ENCODE measurements at places on chromosomes 2 and 18. TPM values are rescaled to one million over a fixed set of nuclear protein-coding genes. Genes with fewer than 3 reads are reported as not detected.

GRCh38 chr2:65574993-65575392 is 142.6 kb upstream of the SPRED2 start:
- DNase-seq = no peak

DNA sequence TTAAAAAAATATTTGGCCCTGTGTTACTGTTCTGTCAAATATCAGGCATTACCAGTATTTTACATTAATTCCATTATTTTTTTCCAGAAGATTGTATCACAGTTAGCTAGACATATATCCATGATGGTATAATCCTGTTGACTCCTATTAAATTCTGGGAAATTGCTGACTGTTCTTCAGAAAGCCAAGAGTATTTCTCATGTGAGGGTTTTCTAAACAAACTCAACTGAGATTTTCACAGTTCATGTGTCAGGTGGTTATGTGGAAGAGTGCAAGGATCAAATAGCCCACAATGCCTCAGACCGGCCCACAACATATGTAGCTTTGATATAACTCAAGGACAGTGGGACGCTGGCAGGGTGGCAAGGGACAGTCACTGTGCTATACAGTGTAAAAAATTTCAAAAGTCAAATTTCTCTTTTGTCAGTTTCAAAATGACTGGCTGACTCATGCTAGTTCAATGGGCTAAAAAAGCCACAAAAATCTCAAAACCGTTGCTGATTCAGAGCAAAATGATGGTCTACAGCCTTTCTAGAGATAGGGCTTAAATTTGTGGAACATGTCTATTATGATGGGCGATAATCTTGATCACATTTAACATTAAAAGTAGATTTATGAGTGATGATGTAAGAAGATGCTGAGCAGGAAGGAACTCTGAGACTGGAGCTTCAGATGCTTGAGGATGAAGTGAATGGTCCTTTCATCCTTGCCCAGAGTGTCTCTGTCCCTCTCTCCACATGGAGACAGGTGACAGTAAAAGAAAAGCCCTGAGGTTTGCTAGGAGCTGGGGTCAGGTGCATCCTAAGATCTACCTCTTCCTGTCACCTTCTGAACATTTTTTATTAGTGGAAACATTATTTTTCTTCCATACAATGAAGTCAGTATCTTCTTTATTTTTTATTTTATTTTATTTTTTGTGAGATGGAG is 175.8 kb upstream of the PIEZO2 start:
- DNase-seq = no peak

DNA sequence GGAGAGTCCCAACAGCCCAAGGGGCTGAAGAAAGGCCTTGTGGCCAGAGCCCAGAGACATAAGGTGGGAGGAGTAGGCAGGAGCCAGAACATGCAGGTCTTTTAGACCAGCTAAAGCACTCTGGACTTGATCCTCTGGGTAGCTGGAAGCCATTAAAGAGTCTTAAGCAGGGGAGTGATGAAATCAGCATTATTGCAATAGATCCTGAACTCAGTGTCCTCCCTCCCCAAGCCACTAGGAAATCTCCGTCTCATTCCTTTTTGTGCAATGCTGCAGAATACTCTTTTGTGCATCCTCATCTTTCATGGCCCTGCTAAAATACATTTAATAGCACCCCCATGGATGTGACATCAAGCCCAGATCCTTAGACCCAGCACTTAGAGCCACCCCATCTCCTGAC is 58.6 kb upstream of the ZCCHC2 start:
- no peak for DNase-seq

DNA sequence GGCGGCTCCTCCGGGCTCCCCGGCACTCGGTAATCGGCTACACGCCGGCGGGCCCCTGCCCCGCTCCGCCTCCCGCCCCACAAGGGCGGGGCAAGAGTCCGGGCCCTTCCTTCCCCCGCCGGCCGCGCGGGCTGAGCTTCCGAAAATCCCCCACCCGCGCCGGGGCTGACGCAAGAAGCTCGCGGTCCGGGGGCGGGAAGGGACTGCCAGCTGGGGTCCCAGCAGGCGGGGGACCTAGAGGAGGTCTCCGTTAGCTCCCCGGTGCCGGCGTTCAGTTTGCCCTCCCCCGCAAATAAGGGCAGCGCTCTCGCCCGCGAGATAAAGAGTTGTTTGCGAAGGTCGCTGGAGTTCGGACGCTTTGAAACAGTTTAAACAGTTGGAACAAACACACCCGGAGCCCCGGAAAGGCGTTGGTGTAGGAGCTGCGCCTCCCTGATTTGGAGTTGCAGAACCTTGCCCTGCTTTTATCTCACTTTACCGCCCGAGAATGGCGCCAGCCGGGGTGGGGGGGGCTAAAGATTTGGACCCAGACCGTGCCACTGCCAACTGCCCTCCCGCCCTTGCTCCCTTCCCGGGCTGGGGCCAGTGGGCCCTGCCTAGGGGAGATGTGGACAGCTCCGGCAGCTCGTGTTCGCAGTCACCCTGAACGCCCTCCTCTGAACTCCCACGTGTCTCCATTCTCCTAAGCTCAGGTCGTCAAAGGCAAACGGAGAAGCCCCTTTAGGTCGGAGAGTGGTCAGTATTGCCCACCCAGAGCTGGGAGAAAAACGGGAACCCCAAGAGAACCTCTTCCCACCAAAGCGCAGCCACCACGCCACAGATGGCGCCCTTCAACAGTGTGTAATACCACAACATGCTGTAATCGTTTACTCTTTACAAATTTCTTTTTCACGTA is at the start of gene NFE2L2:
TSS of gene NFE2L2 (minus strand) at position 35 of the 895 bp plus-strand sequence. CDS start 151 bp downstream, outside the sequence.
- DNase-seq = peak; percentile 94

DNA sequence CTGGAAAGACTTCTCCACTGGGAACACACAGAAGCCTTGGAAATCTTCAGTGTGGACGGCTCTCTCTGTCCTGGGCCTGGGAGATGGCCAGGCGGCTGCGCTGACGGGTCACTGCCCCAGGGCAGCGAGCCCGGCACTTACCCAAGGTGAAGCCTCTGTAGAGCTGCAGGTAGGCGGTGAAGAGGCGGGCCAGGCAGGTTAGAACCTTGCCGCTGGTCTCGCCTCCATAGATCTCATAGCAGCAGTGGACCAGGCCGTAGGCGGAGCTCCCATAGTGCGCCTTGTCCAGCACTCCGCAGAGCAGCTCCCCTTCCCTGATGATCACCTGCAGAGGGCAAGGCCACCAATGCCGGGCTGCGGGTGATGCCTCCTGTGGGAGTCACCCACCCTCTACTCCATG is 53.0 kb downstream of the POLR1A start:
- no peak for DNase-seq

- no peak for DNase-seq
Measured at GRCh38 chr2:50443868-50444630, 587.9 kb downstream of the NRXN1 start.

DNA sequence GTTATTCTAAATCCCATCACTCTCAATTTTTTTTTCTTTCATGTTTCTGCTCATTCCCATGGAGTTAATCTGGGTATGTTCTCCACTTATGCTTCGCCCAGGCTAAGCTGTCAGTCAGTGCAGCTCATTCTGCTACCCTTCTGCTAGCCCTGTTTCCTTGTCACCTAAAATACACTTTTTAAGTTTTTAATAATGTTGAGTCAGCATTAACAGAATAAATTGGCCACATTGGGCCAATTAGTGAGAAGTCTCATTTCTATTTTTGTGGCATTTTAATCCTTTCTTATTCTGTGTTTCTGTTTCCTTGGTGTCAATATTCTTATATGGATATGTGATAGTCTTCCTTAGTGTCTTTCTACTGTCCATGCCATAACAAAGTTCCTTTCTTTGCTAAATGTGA is 1126.2 kb downstream of the DPP10 start:
- no peak for DNase-seq

GRCh38 chr2:216596236-216596979 is 36.8 kb upstream of the IGFBP2 start:
- no peak for DNase-seq

DNA sequence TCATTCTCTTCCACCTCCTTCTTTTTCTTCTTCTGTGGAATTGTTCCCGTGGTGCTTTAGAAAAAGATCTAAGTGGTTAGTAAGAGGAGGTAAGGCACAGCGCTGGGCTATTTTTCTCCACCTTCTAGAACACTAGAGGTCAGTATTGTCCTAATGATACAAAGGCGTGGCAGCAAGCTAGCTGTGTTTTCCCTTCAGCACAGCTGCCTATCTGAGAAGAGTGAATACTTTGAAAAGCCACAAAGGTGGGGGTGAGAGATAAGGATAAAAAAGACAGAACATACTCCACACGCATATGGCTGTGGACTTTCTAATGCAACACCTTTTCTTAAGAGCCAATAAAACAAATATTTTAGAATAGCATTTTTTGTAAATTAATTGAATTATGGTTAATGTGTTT is 2.1 kb downstream of the CNTNAP5 start:
- no peak for DNase-seq

DNA sequence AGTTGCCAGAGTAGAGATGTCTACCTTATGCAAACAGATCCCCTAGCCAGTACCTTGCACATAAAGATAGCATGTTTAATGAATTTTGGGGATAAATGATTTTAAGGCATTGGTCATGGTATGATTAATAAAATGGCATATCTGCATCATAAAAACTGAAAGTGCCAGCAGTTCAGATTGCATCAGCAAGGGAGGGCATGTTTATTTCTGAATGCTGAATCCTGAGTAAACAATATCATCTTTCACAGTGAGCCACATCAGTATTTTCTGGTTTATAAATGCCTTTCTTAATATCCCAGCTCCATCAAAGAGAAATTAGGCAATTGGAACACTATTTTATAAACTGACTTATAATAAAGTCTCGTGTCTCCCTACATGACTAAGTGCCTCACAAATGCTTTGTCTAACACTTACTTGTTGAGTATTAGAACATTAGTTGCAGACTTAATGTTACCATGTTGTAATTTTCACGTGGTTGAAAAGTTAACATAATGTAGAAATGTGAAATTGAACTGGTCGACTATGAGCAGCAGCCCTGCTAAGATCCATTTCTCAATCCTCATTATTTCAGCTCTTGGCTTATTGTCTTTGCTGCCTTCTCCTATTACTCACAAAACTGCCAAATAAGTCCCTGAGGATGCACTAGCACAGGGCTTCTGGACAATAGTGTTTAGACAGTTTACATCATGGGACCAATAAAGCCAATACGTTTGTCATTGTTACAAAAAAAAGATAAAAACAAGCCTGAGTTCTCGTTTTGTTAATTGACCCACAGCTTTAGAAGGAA is 48.0 kb downstream of the LANCL1 start:
- no peak for DNase-seq

DNA sequence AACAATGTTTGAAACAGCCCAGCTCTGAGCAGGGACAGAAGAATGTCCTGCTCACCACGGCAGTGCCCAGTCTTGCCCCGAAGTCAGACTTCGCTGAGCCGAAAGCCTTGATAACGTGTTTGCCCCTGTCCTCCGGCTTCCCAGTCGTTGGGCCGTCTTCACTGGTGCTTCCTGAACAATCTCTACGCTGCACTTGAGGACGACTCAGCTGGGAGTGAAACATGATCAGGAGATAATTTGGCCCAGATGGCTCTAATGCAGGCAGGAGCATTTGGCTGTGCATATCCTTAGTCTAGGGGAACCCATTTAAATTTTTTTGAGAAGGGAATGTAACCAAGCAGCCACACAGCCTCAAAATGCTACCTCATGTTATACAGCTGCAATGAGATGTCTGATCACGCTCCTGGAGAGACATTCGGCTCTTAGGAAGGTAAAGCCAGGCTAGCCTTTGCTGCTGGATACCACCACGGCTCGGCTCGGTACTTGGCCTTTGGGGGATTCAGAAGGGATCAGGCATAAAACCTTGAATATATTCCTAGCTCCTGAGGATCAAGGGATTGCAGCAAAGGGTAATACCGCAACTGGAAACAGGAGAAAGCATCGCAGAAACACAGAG is 43.6 kb downstream of the FECH start:
- DNase-seq = no peak

DNA sequence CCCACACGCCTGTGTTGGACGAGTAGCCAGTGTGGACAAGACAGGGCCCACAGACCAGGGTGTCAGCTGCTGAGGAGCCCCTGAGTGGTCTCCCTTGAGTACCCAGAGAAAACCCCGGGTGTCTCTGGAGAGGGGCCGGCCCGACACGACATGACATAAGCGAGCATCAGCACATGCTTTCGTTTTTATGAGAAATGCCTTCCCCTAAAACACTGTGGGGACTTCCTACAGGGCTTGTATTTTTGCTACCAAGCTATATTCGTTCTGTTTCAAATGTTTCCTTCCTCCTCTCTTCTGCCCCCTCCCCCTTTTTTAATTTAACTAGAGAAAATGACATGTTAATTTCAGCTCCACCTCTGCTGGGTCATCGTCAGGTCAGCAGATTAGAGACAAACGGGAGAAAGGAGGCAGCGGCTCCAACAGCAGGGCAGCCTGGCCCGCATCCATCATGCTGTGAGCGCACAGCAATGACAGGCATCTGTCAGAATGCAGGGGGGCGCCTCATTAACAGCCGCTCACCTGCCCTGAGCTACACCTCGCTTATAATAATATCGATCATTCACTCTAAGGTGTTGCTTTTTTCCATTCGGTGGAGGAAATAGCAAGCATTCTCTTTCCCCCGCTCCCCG is 286.2 kb downstream of the ZNF516 start:
- no peak for DNase-seq

DNA sequence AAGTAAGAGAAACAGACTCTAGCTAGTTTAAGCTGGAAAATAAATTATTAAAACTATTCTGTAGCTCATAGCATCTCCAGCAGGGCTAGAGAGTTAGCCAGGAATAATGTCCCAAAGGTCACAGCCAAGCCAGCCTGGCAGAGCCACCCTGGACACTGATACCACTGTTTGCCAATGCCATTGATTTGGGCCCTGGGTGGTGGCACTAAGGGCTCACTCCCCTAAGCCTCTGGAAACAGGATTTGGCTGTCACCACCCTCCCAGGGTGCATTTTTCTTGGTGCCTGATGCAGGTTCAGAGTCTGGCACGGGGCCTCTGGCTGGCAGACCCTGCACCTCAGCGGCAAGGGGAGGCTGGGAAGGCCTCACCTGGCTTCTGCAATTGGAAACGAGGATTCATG is 7.1 kb downstream of the SH2D6 start:
- DNase-seq = no peak

Gene CACNB4
- 3.3 TPM for total RNA-seq

Gene TMEM198
- 6.0 TPM for total RNA-seq

Gene SP140
- total RNA-seq = 2.7 TPM

Gene DNAH6
- 2.2 TPM for total RNA-seq

Gene HJURP
- 0.31 TPM for total RNA-seq

Gene CFAP221
- total RNA-seq = 2.8 TPM
